Natural killer cell treated with Interleukin-12 subunit alpha and Interleukin-12 subunit beta and Interleukin-15 and Interleukin-18, amount 100 ng/mL, for 72 hours (primary cell): ENCODE measurements at places on chromosomes 2 and 18.

- H3K4me3 ChIP-seq = no peak overlapping the region
- no peak for DNase-seq
- no peak overlapping the region for H3K27ac ChIP-seq
- no peaks in the 10 kb centered on the region for H3K4me1 ChIP-seq
- peaks cover 43% of the 10 kb centered on the region for H3K27me3 ChIP-seq
- H3K36me3 ChIP-seq = peaks cover 13% of the 10 kb centered on the region
Measured at GRCh38 chr2:69253611-69254301, 133.3 kb downstream of the GFPT1 start.

- H3K4me1 ChIP-seq = peaks cover 13% of the 10 kb centered on the region
- peaks cover 2% of the 10 kb centered on the region for H3K27me3 ChIP-seq
- H3K4me3 ChIP-seq = no peak overlapping the region
- DNase-seq = no peak
- no peaks in the 10 kb centered on the region for H3K36me3 ChIP-seq
- H3K27ac ChIP-seq = no peak overlapping the region
Measured at GRCh38 chr2:46356991-46357390, 59.8 kb downstream of the EPAS1 start.

DNA sequence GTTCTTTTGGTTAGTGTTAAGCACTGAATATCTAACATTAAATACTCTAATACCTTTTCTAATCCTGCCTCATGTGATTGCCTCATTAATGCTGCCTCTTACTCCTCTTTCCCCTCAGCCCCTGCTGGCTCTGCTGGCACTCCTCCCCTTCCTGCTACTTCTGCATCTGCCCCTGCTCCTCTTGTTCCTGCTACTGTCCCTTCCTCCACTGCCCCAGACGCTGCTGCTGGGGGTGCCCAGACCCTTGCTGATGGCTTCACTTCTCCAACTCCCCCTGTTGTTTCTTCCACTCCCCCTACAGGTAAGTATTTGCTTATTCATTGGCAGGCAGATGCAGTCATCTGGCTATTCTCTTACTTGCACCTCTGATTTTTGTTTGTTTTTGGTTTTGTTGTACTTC lies 68.5 kb downstream of the ABI2 start:
- no peak overlapping the region for H3K4me3 ChIP-seq
- no peak overlapping the region for H3K27ac ChIP-seq
- DNase-seq = no peak
- H3K27me3 ChIP-seq = no peaks in the 10 kb centered on the region
- H3K4me1 ChIP-seq = peaks cover 3% of the 10 kb centered on the region

GRCh38 chr2:166628478-166629136 lies 134.6 kb upstream of the SCN7A start:
- no peaks in the 10 kb centered on the region for H3K4me1 ChIP-seq
- H3K36me3 ChIP-seq = no peaks in the 10 kb centered on the region
- no peak for DNase-seq
- no peak overlapping the region for H3K4me3 ChIP-seq
- H3K27me3 ChIP-seq = no peaks in the 10 kb centered on the region
